ENCODE measurements at places on chromosomes 12 and 14.

- no peak overlapping the region for H3K4me3 ChIP-seq
- H3K36me3 ChIP-seq: no peaks in the 10 kb centered on the region
- no peaks in the 10 kb centered on the region for H3K27me3 ChIP-seq
Measured at GRCh38 chr12:66688846-66689439, 10.1 kb upstream of the GRIP1 start.

- H3K36me3 ChIP-seq: no peaks in the 10 kb centered on the region
- no peak overlapping the region for H3K4me3 ChIP-seq
- DNase-seq: no peak
- no peaks in the 10 kb centered on the region for H3K4me1 ChIP-seq
Measured at GRCh38 chr12:13435235-13435933, 238.9 kb downstream of the EMP1 start.

- no peak overlapping the region for H3K27ac ChIP-seq
- no peaks in the 10 kb centered on the region for H3K27me3 ChIP-seq
- H3K36me3 ChIP-seq: no peaks in the 10 kb centered on the region
- no peak for DNase-seq
- no peak overlapping the region for H3K4me3 ChIP-seq
- H3K4me1 ChIP-seq: no peaks in the 10 kb centered on the region
Measured at GRCh38 chr12:66903782-66904396, 225.0 kb upstream of the GRIP1 start.

DNA sequence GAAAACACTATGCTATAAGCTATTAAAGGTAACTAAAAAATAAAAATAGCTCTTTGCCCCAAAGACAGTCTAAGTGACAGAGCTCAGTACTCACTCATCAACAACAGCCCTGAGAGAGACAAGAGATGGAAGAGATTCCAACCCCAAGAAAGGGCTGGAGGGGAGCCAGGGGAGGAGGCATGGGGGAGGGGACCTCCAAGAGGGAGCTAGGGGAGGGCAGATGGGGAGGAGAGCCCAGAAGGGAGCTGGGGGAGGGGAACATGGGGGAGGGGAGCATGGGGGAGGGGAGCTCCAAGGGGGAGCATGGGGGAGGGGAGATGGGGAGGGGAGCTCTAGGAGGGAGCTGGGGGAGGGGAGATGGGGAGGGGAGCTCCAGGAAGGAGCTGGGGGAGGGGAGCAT is 7.7 kb downstream of the SSH1 start:
- no peak overlapping the region for H3K27ac ChIP-seq
- H3K36me3 ChIP-seq: no peaks in the 10 kb centered on the region
- H3K27me3 ChIP-seq: no peaks in the 10 kb centered on the region
- DNase-seq: no peak
- no peaks in the 10 kb centered on the region for H3K4me1 ChIP-seq

GRCh38 chr12:108129017-108129812 is at the start of gene WSCD2:
Gene WSCD2, plus strand, starts transcription at chr12:108129288. Its CDS starts 66,545 bp downstream, at chr12:108195833.
- H3K27me3 ChIP-seq: no peaks in the 10 kb centered on the region
- H3K4me3 ChIP-seq: peak within 1 kb of the TSS; percentile 40
- DNase-seq: peak; percentile 80
- H3K4me1 ChIP-seq: no peaks in the 10 kb centered on the region

DNA sequence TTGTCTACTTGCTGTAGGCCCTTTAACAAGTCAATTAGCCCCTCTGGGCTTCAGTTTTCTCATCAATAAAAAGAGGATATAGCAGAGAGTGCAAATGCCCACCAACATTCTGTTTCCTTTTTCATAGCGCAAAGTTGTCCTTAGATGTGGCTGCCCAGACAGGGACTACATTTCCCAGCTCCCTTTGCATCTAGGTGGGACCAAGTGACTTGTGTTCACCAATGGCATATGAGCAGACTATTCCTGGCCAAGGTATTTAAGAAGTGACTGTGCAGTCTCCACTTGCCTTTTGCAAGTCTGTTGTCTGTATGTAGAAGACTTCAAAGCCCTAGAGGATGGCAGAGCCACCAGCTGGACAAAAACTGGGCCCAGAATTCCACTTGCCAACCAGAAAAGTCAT is 59.7 kb downstream of the DAO start:
- no peaks in the 10 kb centered on the region for H3K27me3 ChIP-seq
- no peak overlapping the region for H3K4me3 ChIP-seq
- no peak overlapping the region for H3K27ac ChIP-seq
- H3K4me1 ChIP-seq: no peaks in the 10 kb centered on the region
- no peak for DNase-seq
- H3K36me3 ChIP-seq: no peaks in the 10 kb centered on the region

- no peak overlapping the region for H3K27ac ChIP-seq
- no peaks in the 10 kb centered on the region for H3K27me3 ChIP-seq
- H3K4me1 ChIP-seq: no peaks in the 10 kb centered on the region
- no peaks in the 10 kb centered on the region for H3K36me3 ChIP-seq
Measured at GRCh38 chr12:131375972-131376345, 334.9 kb upstream of the SFSWAP start.

DNA sequence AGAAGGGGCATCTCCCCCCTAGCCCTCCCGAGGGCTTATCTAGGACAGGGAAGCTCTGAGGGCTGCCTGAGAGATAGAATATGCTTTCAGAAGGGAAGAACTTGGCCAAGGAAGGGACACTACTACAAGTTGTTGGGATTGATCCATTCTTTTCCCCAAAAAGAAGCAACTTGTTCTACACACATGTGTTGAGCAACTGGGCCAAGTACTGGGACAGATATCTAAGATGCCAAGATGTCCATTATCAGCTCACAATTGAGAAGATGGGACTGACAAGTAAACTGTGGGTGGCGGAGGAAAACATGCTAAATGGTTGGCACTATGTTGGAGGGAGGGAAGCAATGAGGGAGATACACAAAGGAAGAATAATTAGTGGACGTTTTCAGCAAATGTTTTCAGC is 30.9 kb downstream of the PLEKHG7 start:
- no peak overlapping the region for H3K4me3 ChIP-seq
- H3K36me3 ChIP-seq: no peaks in the 10 kb centered on the region
- no peaks in the 10 kb centered on the region for H3K4me1 ChIP-seq

DNA sequence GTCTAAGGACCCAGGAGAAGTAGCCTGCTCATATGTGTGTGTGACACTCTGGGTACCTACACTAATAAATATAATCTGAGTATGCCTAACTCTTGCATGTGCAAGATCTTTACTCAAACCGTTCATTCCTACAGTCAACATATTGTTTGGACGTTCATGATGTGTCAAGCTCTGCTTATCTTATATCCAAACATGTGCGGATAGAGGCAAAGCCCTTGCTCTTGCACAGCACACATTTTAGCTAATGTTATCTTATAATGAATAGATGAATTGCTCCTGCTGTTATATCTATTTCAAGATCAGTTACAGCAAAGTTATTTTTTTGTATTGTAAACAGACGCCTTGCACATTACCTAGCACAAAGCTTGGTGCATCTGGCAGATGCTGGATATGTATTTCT is 228.4 kb upstream of the FLRT2 start:
- H3K4me3 ChIP-seq: no peak overlapping the region
- no peaks in the 10 kb centered on the region for H3K4me1 ChIP-seq
- no peaks in the 10 kb centered on the region for H3K36me3 ChIP-seq
- no peak overlapping the region for H3K27ac ChIP-seq
- no peak for DNase-seq

- no peaks in the 10 kb centered on the region for H3K4me1 ChIP-seq
- peaks cover 5% of the 10 kb centered on the region for H3K36me3 ChIP-seq
- no peaks in the 10 kb centered on the region for H3K27me3 ChIP-seq
- no peak for DNase-seq
Measured at GRCh38 chr12:104998423-104999346, 12.6 kb downstream of the NOPCHAP1 start.

GRCh38 chr12:42213954-42214426 is 24.1 kb downstream of the YAF2 start:
- H3K4me1 ChIP-seq: no peaks in the 10 kb centered on the region
- H3K27me3 ChIP-seq: no peaks in the 10 kb centered on the region
- DNase-seq: no peak

DNA sequence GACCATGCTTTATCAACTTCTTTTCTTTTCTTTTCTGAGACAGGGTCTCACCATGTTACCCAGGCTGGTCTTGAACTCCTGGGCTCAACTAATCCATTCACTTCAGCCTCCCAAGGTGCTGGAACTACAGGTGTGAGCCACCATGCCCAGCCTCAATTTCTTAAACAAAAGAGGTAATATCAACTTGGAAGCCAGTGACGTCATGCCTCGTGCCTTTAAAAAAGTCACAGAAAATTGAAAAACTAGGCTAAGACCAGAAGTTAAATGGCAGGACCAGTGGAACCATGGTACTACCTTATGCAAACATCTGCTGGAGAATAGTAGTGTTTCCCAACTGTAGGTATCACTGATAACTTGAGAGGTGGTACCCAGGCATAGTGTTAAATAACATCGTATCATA is 103.3 kb downstream of the KSR2 start:
- no peak for DNase-seq
- no peak overlapping the region for H3K27ac ChIP-seq
- no peaks in the 10 kb centered on the region for H3K4me1 ChIP-seq
- H3K36me3 ChIP-seq: no peaks in the 10 kb centered on the region

DNA sequence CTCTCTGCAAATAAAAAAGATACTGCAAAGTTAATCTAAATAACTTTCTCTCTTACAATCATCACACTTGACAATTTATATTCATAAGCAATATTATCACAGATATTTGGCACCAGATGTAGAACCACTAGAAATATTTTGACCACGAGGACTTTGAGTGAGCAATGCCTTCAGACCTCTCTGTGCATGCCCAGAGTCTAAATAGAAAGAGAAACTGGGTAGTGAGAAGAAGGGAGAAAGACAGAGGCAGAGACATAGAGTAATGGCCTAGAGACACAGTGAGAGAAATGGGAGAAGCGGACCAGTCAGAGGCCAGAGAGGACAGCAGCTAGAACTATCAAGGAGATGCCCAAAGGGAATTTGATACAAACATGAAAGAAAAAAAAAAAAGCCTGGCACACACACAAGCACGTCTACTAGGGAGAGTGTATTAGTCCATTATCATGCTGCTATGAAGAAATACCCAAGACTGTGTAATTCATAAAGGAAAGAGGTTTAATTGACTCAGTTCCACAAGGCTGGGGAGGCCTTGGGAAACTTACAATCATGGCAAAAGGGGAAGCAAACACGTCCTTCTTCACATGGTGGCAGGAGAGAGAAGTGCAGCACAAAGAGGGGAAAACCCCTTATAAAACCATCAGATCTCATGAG is 41.1 kb downstream of the BMP4 start:
- no peaks in the 10 kb centered on the region for H3K4me1 ChIP-seq
- H3K27ac ChIP-seq: no peak overlapping the region
- no peak overlapping the region for H3K4me3 ChIP-seq
- no peaks in the 10 kb centered on the region for H3K27me3 ChIP-seq
- no peak for DNase-seq
- no peaks in the 10 kb centered on the region for H3K36me3 ChIP-seq

- DNase-seq: no peak
- no peaks in the 10 kb centered on the region for H3K36me3 ChIP-seq
- H3K4me3 ChIP-seq: no peak overlapping the region
- H3K27me3 ChIP-seq: no peaks in the 10 kb centered on the region
- no peaks in the 10 kb centered on the region for H3K4me1 ChIP-seq
Measured at GRCh38 chr12:1580526-1580925, 13.9 kb downstream of the FBXL14 start.

DNA sequence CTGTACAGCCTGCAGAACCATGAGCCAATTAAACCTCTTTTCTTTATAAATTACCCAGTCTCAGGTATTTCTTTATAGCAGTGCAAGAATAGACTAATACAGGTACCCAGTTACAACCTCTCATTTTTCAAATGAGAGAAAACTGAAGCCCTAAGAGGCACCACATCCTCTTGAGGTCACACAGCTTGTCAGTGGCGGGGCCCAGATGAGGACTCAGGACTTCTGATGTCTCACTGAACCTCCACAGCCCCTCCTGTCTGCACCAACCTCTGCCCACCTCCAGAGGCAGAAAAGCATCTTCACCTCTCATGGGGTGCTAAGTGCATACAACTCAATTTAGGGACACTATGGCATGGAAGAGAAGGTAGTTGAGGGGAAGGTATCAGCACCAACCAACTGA is 120.7 kb downstream of the CRACR2A start:
- no peak overlapping the region for H3K4me3 ChIP-seq
- H3K36me3 ChIP-seq: no peaks in the 10 kb centered on the region
- H3K27ac ChIP-seq: no peak overlapping the region
- no peaks in the 10 kb centered on the region for H3K4me1 ChIP-seq

DNA sequence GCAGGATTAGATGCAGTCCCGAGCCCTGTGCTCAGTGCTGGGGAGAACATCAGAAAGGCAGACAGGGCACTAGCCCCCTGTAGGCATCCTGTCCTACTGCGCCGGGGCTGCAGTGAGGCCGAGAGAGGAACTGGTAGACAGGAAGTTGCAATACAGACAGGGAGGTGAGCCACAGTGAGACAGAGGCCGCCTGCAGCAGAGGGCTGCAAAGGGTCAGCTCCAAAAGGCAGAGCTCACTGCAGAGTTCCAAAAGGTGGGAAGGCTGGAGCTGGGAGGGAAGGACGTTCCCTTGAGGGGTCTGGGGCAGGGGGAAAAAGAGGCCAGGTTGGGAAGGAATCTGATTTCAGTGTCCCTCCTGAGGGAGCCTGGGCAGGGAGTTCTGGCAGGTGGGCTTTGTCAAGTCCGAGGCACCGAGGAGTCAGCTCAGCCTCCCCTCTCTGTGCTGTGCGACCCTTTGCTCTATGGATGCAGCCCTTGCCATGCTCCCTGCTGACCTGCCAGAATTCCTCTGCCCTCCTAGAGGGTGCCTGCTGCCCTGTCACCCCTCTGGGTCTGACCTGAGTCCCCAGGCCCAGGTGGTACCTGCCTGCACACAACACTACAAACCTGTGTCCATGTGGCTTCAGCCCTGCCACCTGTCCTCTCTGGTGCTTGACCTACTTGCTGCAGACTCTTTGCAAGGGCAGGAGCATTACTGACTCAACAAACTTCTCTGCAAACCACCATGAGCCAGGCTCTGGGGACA is 63.5 kb downstream of the PRMT8 start:
- no peak overlapping the region for H3K27ac ChIP-seq
- H3K27me3 ChIP-seq: no peaks in the 10 kb centered on the region
- no peaks in the 10 kb centered on the region for H3K36me3 ChIP-seq
- H3K4me3 ChIP-seq: no peak overlapping the region
- DNase-seq: no peak

- no peaks in the 10 kb centered on the region for H3K4me1 ChIP-seq
- DNase-seq: no peak
- no peaks in the 10 kb centered on the region for H3K27me3 ChIP-seq
Measured at GRCh38 chr14:103164779-103165178, 41.5 kb downstream of the TNFAIP2 start.

GRCh38 chr12:121013715-121014114 is 2.6 kb downstream of the C12orf43 start:
- no peaks in the 10 kb centered on the region for H3K27me3 ChIP-seq
- H3K36me3 ChIP-seq: peaks cover 4% of the 10 kb centered on the region
- DNase-seq: no peak
- no peaks in the 10 kb centered on the region for H3K4me1 ChIP-seq
- H3K4me3 ChIP-seq: no peak overlapping the region
- no peak overlapping the region for H3K27ac ChIP-seq

- H3K36me3 ChIP-seq: no peaks in the 10 kb centered on the region
- no peaks in the 10 kb centered on the region for H3K4me1 ChIP-seq
- DNase-seq: no peak
- H3K4me3 ChIP-seq: no peak overlapping the region
- no peak overlapping the region for H3K27ac ChIP-seq
- no peaks in the 10 kb centered on the region for H3K27me3 ChIP-seq
Measured at GRCh38 chr12:30643366-30643765, 52.3 kb downstream of the IPO8 start.
